ENCODE measurements at places on chromosomes 6 and 20. TPM values are rescaled to one million over a fixed set of nuclear protein-coding genes. Genes with fewer than 3 reads are reported as not detected.

The CD83 gene
- total RNA-seq, result 13.0 TPM

The MEI4 gene
- total RNA-seq, result not detected

The RIPOR3 gene
- not detected for total RNA-seq

DNA sequence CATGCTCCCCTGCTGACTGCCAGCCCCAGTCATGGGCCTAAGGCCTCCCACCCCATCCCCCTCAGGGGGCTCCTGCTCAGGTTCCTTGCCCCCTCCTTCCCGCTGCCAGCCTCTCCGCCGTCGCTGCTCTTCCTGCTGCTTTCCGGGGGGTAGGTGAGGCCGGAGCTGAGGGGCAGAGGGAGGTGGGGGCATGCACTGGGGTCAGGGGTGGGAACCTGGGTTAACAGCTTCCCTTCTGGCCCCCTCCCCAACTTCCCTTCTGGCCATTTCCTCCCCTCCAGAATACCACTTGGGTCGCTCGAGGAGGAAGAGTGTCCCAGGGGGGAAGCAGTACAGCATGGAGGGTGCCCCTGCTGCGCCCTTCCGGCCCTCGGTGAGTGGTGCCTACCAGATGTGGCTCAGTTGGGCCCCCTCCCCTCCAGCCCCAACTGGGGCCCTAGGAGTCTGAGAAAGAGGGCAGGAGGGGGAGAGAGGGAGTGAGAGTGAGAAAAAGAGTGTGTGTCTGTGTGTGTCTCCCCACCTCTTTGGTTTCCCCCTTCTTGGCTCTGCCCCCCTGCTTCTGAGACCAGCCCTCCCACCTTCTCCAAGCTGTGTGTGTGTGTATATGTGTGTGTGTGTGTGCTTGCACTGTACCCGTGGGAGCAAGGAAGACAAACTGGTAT is 12.1 kb downstream of the SYNGAP1 start:
- H3K27ac ChIP-seq, result no peak overlapping the region
- no peaks in the 10 kb centered on the region for H3K27me3 ChIP-seq
- H3K36me3 ChIP-seq, result no peaks in the 10 kb centered on the region
- DNase-seq, result no peak
- H3K4me1 ChIP-seq, result peaks cover 14% of the 10 kb centered on the region

DNA sequence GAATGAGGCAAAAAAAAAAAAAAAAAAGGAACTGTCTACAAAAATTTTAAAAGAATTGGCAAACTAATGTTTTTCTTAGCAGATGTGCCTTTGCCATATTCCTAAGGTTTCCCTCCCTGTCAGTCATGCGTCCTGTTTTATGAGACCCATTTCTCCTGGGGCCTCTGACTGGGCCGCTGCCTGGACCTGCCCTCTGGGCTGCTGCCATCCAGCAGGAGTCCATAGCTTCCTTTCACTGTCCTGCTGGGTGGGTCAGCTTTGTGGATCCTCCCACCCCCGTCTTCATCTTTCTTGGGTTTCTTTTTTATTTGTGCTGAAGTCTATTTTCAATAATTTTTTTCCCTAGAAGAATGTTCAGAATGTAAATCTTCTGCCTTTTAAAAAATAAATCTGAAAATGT is 110.8 kb upstream of the SCP2D1 start:
- no peaks in the 10 kb centered on the region for H3K36me3 ChIP-seq
- no peak overlapping the region for H3K4me3 ChIP-seq
- H3K4me1 ChIP-seq, result no peaks in the 10 kb centered on the region
- H3K27ac ChIP-seq, result no peak overlapping the region
- DNase-seq, result no peak

GRCh38 chr20:64051561-64052325 is 2.3 kb upstream of the SOX18 start:
- no peak overlapping the region for H3K4me3 ChIP-seq
- 0 out of 2 replicates have a peak, but pooled peaks cover 3% of the 10 kb centered on the region for H3K4me1 ChIP-seq
- no peaks in the 10 kb centered on the region for H3K27me3 ChIP-seq
- H3K27ac ChIP-seq, result no peak overlapping the region

- H3K27me3 ChIP-seq, result no peaks in the 10 kb centered on the region
- H3K27ac ChIP-seq, result no peak overlapping the region
- H3K4me3 ChIP-seq, result no peak overlapping the region
- no peaks in the 10 kb centered on the region for H3K36me3 ChIP-seq
Measured at GRCh38 chr6:101883505-101883904, 490.0 kb downstream of the GRIK2 start.

DNA sequence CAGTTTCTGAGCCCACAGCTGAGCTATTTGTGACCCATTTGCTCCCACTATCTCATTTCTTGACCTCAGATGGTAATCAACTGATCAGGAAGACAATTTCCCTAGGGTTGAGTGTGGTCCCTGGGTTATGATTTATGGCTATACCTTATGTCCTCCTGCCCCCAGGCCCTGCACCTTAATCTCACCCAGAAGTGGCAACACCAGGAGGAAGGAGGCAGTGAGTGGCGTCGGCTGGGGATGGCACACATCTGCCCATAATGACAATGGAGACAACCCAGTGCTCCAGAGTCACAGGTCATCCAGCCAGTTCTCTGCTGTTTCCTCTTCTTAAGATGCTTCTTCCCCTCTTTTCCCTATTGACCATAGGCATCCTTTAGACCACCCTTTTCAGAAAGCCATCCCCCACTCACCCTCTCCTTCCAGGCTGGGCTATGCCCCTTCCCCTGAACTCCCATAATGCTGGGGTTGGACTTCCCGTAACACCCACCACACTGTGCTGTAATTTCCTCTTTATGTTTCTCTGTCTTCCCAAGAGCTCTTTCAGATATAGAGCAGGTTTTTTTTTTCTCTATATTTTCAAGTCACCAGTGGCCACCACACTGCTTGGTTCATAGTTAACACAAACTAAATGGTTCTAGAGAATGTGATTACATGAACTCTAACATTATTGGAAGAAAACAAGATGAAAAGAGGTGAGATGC is 8.0 kb downstream of the TRIM10 start:
- H3K4me1 ChIP-seq, result peaks cover 32% of the 10 kb centered on the region
- no peak overlapping the region for H3K4me3 ChIP-seq
- no peaks in the 10 kb centered on the region for H3K27me3 ChIP-seq
- no peak overlapping the region for H3K27ac ChIP-seq
- no peaks in the 10 kb centered on the region for H3K36me3 ChIP-seq
